ENCODE measurements at places on chromosomes 7 and 10.

- no peak for DNase-seq
Observed at GRCh38 chr10:118003126-118003525, 43.6 kb downstream of the RAB11FIP2 start.

GRCh38 chr7:87218796-87219544 lies 562 bp downstream of the TMEM243 start:
- DNase-seq, result no peak

GRCh38 chr10:34124522-34125035 lies 690.5 kb downstream of the PARD3 start:
- no peak for DNase-seq

DNA sequence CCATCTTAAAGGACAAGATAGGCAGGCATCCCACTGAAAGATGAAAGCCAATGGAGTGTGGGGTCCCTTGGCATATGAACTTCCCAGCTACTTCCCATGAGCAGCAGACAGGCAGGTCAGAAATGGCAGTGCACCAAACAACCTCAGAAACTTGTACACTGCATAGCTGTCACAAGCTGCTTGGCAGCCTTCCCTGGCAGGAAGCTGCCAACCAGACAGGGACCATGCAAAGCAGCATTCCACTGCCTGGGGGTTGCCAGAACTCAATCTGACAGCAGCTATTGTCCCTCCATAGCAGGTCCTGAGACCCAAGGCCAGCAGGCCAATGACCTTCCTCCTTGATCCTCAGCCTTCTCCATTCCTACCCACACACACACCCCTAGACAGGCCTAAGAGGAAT lies 139.5 kb downstream of the PLCE1 start:
- DNase-seq, result no peak

GRCh38 chr7:25847336-25848070 lies 304.5 kb upstream of the NFE2L3 start:
- no peak for DNase-seq

GRCh38 chr7:136664537-136664936 lies 203.9 kb upstream of the CHRM2 start:
- DNase-seq, result no peak

DNA sequence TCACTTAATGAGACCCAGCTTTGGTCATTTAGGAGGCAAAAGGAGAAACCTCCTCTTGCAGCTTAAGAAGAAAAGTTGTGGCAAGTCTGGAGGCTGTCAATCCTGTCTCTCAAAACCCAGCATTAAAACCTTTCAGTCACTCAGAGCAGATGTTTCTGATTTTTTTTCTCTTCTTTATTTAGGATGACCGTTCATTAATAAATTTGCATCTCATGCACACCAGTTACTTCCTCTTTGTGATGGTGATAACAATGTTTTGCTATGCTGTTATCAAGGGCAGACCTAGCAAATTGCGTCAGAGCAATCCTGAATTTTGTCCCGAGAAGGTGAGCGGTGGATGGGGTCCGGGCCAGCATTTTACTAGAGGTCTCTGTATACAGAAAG lies 32.0 kb downstream of the TMEM248 start:
- DNase-seq, result no peak

DNA sequence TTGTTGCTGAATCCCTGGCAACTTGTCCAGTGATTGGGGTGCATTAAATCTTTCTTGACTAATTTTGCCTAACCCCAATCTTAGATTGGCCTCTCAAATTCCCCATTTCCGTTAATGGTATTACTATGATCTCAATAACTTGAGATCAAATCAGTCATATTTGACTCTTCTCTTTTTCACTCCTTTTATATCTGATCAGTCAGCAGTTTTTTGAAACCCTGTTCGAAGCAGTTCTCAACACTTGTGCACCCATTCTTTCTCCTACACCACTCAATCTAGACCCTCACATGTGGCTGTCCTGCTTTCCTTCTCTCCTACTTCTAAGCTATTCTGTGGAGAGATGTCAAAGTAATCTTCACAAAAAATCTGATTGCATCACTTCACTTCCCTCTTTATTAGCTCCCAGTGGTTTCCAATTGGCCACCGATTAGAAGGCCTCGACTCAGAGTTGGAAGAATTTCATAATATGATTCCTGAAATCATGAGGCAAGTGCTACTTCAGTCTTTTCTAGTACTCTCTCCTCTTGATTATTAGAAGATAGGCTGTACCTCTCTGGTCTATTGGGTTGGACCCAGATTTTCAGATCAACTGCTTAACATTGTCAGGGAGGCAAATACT lies 128.9 kb downstream of the ZNF365 start:
- DNase-seq, result no peak

GRCh38 chr10:93138113-93138870 lies 64.6 kb downstream of the CYP26A1 start:
- no peak for DNase-seq

DNA sequence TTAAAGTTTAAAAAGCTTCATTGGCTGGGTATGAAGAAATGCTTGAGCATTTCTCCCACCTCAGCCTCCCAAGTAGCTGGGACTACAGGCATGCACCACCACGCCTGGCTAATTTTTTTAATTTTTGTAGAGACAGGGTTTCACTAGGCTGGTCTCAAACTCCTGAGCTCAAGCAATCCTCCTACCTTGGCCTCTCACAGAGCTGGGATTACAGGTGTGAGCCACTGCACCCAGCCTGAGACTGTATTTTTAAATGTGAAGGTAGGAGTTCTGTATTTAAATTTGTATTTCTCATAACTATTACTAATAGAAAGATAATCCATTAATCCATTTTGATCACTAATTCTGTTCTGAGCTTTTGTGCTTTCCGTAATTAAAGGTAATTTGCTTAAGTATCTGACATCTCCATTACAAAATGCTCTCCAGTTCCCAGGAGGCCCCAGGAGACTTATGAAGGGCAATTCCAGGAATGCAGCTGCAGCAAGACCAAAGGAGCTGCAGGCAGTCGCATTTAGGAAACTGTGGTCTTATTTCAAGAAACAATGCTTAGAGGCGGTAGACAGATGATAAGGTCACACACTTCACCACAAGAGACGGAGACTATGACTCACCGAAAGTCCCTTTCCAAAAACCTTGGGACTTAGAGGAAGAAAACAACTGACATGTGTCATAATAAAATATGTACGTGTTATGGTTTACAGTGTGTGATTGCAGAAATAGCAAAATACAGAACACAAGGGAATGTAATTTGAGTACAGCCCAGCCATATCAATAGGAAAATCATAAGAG lies 23.3 kb downstream of the YAE1 start:
- DNase-seq, result no peak

DNA sequence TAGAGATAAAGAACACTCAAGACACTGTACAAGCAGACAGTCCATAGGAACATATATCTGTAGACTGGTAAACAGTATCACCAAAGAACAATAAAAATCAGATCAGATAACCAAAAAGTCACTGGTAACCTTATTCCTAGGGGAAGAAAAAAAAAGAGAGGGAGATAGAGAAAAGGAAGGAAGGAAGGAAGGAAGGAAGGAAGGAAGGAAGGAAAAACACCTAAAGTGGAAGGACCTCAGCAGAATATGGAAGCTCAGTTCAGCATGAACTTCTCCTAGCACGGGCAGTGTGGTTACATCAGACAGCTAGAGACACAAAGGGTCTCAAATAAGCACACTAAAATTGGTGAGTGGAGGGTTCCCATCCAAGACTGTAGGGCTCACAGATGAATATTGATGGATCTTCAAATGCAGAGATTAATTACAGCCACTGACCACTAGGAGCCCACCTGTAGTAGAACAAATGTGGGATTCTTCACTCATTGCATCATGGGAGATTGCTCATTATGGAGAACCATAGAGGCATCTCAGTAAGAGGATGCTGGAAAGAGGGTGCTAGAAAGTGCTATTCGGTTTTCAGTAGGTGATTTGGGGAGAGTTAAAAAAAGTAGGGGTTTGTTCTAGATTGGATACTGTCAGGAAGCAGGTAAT lies 293.4 kb upstream of the C7orf33 start:
- no peak for DNase-seq

DNA sequence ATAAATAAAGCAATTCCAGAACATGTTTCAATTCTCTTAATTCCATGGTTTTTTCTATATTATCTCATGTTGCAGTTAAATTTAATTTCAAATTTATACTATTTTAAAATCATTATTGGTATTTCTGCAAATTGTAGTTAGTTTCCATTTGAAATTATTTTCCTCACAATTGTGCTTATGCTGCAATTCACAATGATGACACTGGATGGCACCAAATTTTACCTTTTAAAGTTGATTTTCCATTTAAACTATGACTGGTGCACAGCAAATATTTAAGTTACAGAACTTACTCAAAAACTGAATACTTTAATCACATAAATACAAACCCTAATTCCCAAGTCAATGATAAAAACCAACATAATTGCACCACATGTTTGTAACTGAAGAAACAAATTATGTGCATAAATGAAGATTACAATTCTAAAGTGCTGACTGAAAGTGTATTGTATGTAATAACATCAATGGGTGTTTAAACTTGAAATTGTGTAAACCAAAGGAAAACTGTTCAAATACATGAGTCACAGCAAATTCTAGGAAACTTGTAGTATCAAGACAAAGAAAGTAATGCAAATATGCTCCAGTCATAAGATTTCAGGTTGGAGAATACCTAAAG lies 75.3 kb upstream of the AASS start:
- no peak for DNase-seq

Measured in vagina (tissue), 2 donors.